ENCODE measurements at places on chromosomes 7 and 10.

- no peak for DNase-seq
Measured at GRCh38 chr7:1948887-1949680, 279.0 kb downstream of the ELFN1 start.

- no peak for DNase-seq
Measured at GRCh38 chr7:39056153-39056552, 78.4 kb downstream of the POU6F2 start.

DNA sequence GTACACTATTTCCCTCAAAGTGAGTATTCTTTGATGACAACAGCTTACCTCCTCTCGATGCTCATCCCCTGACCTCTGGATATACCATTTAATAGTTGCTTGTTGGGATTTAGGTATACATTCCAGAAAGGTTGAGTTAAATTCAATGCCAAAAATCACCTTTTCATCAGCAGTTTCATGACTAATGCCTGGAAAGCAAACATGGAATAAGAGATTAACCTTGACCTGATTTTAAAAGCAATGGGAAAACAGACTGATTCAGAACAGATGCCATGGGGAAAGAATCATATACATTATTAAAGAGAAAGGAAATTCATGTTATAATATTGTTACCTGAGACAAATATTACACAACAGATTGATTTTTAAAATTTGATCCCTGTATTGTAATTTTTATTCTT, 180.1 kb downstream of the SEMA3D start:
- no peak for DNase-seq

- no peak for DNase-seq
Measured at GRCh38 chr10:30011396-30011795, 48.0 kb downstream of the JCAD start.

DNA sequence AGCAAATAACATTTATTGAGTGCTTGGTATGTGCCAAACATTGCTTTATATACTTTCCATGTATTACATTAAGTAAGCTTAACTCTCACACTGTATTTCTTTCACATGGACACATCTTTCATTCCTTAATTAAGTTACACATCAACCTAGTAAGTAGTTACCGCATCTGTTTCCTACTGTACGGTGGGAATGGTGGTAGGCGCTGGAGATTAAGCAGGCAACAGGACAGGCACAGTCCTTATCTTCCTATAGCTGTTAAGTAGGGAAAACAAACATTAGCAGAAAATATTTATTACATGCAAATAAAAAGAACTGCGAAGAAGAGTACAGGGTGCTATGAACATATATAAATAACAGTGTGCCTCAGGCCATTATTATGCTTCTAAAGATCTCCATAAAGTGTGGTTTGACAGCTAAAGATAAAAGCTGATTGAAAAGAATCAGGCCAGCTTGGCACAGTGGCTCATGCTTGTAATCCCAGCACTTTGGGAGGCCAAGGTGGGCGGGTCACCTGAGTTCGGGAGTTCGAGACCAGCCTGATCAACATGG, 105.0 kb downstream of the SUGCT start:
- DNase-seq = no peak

DNA sequence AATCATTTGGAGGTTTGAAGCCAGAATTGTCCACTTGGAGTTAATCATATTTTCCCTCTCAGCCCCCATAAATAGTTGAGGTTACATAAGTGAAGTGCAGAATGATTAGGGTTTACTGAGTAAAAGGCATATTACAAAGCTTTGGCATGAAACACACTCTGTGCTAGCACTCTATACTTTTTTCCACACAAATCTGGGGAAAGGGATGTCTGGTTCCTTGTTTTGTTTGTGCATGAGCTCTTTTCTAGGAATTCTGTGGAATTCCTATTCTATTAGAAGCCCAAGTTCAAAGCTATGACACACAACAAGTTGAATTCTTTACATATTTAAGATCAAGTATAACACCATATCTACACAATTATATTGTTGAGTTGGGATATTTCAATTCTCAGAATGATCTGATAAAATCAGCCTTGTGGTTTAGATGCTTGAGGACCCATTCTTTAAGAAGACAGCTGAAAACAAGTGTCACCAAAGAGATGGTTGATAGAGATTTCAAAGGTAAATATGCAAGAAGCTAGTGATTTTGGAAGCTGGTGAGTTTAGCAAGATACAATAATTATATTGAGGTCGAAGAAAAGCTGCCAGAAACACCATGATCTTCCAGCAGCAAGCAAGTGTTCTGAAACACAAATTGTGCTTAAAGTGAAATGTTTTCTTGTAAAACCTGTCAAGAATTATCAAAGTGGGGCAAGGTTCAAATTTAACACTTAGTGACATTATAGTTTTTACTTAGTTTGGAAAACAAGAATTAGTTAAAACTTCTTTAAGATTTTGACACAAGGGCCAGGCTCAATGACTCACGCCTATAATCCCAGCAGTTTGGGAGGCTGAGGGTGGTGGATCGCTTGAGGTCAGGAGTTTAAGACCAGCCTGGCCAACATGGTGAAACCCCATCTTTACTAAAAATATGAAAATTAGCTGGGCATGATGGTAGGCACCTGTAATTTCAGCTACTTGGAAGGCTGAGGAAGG, 122.6 kb downstream of the INHBA start:
- no peak for DNase-seq

- no peak for DNase-seq
Measured at GRCh38 chr7:25877802-25878789, 273.9 kb upstream of the NFE2L3 start.

DNA sequence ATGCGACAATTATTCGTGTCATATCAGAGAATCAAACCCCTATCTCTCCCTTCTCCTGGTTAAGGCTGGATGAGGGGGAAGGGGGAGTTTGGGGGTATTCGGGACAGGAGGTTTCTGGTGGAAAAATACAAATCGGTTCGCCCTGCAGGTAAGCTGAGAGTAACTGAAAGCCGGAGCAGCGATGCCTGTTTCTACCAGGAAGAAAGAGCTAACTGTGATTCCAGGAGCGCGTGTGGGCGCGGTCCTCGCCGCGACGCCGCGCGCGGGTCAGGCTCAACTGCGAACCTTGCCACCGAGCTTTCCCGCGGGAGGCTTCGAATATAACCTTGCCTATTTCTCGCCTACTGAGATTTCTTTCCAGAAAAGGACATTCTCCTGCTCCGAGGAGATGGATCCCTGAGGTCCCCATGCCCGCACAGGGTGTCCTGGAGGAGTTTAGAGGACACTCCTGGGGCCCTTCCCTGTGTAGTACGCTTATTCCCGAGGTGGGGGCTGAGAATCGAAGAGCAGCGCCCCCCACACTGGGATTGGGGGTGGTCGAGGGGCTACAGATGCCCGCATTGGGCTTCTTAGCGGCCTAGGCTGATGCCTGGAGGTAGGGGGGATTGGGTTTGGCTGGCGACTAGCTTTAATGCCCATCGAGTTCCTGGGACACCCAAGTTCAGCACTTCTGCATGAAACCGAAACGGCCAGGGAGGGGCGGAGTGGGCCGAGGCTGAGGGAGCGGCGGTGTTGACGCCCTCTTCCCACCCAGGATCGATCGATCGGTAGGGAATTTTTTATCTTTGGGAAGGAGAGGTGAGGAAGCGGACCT, 13.0 kb upstream of the DLX6 start:
- no peak for DNase-seq

DNA sequence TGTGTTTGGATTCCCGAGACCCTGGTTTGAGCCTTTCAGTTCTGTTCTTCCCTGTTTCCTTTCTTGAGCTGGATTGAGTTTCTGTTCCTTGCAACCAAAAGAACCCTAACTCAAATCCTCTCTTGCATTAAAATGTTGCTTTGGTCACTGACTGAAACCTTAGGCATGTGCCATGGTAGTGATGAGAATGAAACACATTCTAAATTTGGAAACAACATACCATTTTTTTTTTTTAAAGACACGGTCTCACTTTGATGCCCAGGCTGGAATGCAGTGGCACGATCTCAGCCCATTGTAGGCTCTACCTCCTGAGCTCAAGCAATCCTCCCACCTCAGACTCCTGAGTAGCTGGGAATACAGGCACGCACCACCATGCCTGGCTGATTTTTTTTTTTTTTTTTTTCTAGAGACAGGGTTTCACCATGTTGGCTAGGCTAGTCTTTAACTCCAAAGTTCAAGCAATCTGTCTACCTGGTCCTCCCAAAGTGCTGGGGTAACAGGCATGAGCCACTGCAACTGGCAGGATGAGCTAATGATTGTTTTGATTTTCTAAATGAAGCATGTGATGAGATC, 8.4 kb downstream of the THAP5 start:
- no peak for DNase-seq

- DNase-seq = no peak
Measured at GRCh38 chr7:11252011-11252607, 278.4 kb downstream of the PHF14 start.

- no peak for DNase-seq
Measured at GRCh38 chr10:132506711-132507408, 30.7 kb upstream of the INPP5A start.

GRCh38 chr7:53993224-53993623, 549.0 kb upstream of the VSTM2A start:
- no peak for DNase-seq

DNA sequence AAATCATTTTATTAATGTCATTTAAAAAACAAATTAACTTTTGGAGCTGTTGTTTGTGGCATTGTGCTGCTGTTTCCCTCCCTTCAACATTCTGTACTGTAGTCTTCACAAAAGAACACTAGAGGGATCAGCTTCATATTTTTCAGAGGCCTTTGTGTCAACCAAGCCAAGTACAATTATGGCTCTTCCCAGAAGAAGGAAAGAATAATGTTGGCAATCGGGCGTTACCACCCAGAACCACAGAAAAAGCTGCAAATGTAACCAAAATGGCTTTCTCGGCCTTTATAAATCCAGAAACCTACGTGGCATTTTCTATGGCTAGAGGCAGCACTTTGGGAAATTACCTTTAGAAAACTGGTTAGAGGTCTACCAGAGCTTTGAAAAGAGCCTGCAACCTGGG, 98.8 kb upstream of the COL1A2 start:
- DNase-seq = no peak

DNA sequence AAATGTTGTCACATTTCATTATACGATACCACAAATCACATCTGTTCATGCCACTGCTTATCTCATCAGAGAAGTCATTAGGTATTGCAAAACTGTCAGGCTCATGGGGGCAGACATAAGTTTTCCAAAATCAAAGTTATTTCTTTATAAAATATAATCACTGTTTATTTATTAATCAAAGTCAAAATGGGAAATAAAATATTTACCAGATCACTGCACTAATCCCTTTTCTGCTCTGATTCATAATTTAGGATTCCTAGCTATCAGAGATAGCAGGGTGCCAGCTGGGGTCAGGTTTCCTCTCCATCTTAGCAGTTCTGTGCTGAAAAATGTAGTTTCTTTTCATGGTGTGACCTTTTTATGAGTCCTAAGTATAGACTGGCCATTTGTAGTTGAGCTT, 117.7 kb upstream of the LANCL2 start:
- DNase-seq = no peak

DNA sequence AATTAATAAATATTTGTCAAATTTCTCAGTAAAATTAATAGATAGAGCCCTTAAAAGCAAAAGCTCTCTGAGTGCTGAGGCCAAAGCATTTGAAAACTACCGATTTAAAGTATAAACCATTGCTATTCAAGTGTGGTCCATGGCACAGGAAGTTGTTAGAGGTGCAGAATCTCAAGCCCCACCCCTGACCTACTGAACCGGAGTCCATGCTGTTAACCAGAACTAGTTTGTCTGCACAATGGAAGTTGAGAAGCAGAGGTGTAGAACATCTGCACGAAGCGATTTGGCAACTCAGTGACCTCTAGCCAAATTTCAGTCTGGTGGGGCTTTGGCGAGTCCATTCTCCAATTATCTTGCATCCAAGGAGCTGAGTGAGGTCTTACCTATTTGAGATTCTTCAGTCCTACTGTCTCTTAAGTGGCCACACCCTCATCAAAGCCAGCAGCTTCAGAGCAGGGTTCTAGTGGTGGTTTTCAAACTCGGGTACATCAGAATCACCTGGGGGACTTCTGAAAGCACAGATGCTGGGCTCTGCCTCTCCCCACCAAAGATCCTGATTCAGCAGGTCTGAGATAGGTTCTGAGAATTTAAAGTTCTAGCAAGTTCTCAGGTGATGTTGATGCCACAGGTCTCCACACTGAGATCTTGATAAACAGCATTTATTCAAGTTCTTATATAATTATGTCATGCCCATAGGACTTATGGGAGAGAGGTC, 96.8 kb upstream of the SAMD8 start:
- no peak for DNase-seq

DNA sequence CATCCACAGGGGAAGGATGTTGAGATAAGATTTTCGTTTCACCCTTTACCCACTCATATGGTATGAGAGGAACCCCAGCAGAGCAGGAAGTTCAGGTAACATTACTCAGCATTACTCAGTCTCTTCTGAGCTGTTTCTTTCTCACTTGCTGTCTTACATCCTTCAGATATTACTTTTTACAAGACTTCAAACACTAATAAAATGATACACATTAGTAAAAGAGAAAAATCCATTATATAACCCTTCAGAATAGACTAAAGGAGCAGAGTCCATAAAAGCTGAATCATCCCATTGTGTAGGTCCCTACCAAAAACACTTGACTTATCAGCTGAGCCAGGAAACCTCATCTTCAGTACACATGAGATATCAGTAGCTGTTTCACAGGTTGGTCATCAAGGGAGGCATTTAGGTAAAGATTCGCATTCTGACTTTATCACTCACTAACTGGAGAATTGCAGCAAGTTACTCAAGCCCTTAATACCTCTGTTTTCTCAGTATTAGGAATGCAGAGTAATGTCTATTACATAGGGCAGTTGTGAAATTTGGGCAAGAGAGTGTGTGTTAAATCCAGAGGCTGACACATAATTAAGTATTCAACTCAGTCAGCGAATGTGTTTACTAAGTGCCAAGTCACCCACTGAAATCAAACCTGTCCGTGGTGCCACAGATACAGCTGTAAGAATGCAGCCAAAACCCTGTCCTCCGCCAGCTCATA, 44.7 kb downstream of the KLF6 start:
- DNase-seq = no peak

GRCh38 chr7:16586081-16586874, 59.3 kb downstream of the ANKMY2 start:
- DNase-seq = no peak

GRCh38 chr7:66953044-66953427, 32.0 kb downstream of the TMEM248 start:
- DNase-seq = no peak

DNA sequence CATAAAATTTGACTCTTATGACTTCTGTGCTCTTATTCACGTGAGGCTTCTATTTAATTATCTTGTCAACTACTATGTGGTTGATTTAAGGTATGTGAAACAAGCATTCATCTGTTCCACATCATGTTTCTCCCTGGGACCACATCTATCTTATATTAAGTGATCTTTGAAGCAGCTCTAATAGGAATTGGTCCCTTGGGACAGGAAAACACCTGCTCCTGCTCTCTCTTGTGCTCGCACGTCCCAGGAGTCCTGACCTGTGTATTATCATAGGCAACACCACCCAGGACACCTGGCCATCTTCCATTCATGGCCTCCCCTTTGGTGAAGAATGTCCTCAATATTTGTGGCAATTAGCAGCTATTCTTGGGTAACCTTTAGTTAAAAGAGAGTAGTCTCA, 269.2 kb downstream of the NRG3 start:
- DNase-seq = no peak

DNA sequence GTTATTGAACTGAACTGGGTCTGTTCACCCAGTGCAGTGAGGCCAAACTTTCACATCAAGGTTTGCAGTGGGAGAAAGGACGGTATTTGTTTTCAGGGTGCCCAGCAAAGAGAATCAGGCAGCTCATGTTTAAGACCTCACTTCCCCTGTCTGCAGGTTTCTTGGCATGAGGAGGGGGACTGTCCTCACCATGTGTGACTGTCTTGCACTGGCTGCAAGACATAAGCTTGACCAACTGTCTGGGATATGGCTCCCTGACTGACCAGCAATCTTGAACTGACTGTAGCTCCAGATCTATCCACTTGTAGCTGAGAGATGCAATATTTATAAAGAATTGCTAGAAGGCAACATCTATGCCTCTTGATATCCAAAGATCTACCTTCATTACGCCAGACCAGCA, 39.9 kb downstream of the RAMP3 start:
- DNase-seq = no peak

All from T-helper 17 cell (primary cell).